ENCODE measurements at places on chromosomes 4 and X.

GRCh38 chr4:80614319-80614718, 278.8 kb downstream of the CFAP299 start:
- no peak for DNase-seq

DNA sequence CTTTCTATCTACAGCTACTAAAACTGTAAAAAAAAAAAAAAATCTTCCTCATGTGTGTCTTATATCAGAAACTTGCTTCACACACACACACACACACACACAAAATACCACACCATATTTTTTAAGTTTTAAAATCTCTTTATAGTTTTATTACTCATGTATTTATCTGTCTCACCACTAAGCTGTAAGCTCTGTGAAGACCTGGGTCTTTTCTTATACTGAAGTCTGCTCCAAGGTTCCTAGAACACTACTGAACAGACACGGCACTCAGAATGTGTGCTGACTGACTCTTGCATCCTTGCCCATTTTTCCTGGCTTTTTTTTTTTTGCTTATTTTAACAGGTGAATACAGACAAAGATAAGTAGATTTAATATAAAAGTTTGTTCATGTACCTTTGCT, 135.6 kb upstream of the CXXC4 start:
- DNase-seq = no peak

DNA sequence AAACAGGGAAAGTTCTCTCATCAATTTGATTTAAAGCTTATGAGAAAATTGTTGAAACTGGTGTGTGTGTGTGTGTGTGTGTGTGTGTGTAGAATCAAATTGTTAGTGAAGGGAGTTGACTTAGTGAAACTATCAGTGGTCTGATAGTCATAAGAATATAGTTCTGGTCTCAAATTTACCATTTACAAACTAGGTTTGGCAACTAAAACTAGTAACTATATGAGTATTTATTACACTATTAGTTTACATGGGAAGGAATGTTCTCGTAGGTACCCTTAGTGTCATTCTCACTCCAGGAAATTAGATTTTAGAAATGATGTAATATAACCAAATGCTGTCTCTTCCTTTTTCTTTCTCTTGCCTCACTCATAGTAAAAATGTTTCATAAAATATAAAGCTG, 11.9 kb downstream of the SULT1E1 start:
- no peak for DNase-seq

GRCh38 chrX:7106649-7107048, 40.9 kb upstream of the STS start:
- DNase-seq = no peak

DNA sequence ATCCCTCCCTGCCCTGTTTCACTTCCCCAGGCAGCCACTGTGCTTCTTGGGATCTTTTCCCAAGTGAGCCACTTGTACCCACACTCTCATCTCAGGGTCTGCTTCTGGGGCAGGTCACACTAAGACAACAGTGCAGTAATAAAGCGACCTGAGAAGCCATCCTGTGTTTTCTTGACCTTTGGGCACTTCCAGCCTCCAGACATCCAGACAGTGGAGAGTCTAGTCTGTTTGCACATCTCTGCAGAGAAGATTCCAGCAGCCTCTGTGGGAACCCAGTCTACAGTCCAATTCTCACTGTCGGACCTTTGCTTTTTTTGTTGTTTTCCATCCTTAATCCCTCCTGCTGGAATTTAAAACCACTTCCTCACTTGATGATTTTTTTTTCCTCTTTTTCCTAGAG, 50.3 kb upstream of the ATP6AP2 start:
- no peak for DNase-seq

DNA sequence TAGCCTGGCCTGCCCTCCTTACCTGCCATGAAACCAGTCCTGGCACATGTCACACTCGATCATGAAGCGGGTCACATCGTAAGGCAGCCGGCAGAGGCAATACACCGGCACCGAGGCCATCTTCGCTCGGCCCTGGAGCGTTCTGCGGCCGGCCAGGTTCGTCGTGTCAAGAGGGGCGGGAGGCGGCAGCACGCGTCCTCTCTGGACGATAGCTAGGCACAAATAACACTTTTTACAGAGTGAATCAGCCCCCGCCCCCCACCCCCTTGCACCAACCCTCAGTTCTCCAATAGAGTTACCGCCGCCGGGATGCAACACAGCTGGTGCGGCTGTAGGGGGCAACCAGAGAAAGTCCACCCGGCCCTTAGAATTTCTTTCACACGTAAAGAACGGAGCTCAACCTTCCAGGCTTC, 1.7 kb downstream of the PHF8 start:
- DNase-seq = no peak

DNA sequence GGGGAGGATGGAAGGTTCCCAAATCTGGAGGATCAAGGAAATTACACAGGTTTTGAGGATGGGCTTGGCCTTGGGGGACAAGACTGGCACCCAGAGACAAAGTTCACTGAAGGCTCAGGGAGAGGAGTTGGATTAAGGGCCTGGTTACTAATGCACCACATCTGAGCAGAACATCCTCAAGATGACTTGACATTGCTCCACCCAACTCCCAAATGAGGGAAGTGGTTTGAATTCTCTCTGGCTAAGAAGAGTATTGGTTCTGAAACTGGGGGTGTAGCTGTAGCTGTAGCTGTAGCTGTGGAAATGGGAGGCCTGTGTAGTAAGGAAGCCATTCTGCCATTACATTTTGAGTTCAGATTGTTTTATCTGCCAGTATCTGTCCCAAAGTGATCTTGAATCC, 129.4 kb downstream of the RASL11B start:
- DNase-seq = no peak

DNA sequence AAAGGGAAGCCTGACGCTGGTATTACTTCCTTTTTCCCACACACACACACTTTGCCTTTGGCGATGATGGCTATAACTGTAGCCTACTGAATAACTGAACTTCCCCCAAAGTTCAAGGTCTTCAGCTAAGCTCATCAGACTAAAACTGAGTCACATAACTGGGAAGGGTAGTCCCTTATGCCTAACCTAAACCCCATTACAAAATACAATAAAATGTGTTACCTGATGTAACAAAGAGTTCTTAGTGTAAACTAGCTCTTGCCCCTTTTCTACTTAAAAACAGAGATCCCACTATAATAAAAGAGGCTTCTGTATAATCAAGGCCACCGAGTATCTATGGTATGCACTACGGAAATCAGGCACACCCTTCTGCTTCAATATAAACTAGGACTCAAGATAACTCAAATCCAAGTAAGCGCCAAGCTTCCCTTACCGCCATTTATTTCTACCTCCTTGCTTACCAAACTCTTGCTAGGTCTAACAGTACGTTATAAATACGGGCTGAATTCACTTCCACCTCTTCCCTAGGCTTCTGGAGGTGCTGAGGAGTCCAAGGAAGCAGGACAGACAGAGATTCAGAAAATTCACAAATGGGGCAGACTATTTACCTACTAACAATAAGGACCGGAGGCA, 2.4 kb downstream of the OTUD4 start:
- DNase-seq = no peak

GRCh38 chrX:9337046-9337445, 127.8 kb upstream of the TBL1X start:
- no peak for DNase-seq

- DNase-seq = no peak
Measured at GRCh38 chr4:21960793-21961192, 12.2 kb upstream of the KCNIP4 start.

GRCh38 chrX:56615282-56615681, 51.9 kb downstream of the UBQLN2 start:
- no peak for DNase-seq

DNA sequence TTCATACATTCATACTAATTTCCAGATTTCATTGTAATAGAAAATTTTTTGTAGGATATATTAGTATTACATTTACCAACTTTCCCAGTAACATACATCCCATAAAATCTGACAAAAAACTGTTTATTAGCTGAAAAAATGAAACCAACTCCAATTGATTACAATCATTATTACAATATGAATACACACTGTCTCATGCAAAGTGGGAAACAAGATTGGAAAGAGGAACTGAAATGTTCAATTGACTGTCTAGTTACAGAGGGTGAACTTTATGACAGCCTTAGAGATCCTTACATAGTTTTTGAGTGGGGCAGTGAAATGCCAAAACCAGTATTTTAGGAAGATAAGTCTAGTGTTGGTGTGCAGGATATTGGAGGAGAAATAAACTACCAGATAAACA, 2.3 kb upstream of the AMBN start:
- DNase-seq = no peak

DNA sequence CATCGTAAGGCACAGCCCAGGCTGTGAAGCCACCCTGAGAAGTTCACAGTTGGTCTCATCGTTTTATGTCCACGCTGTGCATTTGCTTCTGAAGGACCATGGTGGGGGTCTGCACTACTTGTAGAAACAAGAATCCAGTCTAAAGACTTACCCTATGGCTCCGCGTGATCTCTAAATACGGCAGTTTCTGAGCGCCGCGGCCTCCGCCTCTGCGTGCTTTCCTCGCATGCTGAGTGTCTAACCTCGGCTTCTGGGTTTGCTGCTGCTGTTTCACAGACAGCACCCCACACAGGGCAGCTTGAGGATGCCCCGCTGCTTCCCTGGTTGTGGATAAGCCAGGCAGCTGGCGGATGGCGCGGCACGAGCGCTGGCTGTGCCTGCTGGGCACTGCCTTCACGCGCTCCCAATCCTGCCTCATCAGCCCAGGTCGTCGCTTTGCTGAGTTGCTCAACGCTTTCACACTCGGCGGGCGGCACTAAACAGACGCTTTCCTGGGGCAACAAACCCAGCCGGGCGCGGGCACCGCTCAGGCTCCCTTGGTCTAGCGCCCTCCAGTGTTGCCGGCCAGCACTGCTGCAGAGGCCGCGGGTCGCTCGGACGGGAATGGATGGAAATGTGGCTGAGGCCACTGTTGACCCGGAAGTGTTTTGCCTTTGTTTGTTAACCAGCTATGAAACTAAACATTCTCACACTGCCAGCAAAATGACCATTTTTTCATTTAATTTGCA, 39.2 kb downstream of the FGFRL1 start:
- DNase-seq = no peak

DNA sequence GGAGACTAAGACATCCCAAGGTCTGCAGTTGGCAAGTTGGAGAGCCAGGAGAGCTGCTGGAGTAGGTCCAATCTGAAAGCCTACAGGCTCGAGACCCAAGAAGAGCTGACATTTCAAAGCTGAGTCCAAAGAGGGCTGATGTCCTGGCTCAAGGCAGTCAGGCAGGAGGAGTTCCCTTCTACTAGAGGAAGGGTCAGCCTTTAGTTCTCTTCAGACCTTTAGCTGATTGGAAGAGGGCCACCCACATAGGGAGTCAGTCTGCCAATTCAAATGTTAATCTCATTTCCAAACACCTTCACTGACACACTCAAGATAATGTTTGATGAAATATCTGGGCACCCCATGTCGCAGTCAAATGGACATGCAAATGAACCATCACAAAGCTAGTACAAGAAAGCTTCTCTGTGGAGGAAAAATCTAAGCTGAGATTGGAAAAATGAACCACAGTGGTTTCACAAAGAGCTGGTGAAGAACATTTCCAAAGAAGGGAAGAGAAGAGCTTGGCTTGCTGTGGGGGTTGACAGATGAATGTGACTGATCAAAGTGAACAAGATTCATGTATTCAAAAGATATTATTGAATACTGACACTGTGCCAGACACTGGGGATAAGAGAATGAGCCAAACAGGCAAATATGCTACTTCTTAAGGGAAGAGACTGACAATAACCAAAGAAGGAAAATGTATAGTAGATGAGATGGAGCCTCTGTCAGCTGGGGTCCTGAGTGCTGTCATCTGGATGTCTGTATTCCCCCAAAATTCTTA, 61.2 kb downstream of the STK32B start:
- DNase-seq = no peak

DNA sequence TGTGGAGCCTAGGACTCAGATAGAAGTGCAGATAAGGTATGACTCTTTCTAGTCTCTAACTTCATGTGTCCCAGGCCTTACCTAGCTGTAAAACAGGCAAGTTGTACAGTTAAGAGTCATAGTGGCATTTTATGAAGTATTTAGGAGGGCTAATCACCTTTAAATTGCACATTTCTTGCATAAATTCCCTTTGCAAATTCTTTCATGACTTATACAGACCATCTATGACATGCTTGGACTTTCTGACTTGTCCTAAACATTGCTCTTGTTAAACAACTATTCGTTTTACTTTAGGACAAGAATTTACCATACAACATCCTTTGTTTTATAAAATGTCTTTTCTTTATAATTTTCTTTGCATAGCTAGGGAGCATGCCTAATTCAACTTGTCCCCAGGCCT, 7.8 kb upstream of the RRAGB start:
- no peak for DNase-seq

GRCh38 chrX:38937926-38938325, 136.7 kb downstream of the MID1IP1 start:
- no peak for DNase-seq

DNA sequence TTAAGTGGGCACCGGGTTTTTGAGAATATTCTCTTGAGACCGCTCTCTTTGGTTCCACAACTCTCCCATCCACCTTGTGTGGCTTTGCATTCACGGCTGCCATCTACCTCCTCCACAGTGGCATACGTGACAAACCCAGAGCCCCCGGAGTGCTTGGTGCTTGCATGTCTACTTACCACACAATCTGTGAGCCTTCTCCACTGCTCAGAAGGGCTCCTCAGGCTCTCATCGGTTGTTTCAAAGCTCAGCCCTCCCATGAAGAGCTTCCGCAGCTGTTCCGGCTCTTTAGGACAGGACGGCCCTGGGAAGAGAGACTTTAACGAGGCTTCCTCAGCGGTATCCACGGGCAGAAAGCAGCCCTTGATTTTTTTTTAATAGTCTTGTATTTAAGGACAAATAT, 167.6 kb upstream of the ANK2 start:
- peak; percentile 2 for DNase-seq
